ENCODE measurements at places on chromosomes 1 and 21. TPM values are rescaled to one million over a fixed set of nuclear protein-coding genes. Genes with fewer than 3 reads are reported as not detected.

- H3K27me3 ChIP-seq: no peaks in the 10 kb centered on the region
- peak; percentile 55 for DNase-seq
- H3K4me3 ChIP-seq: peak overlapping the region; percentile 94
Observed at GRCh38 chr1:160096274-160097116, 1.9 kb downstream of the IGSF8 start.

DNA sequence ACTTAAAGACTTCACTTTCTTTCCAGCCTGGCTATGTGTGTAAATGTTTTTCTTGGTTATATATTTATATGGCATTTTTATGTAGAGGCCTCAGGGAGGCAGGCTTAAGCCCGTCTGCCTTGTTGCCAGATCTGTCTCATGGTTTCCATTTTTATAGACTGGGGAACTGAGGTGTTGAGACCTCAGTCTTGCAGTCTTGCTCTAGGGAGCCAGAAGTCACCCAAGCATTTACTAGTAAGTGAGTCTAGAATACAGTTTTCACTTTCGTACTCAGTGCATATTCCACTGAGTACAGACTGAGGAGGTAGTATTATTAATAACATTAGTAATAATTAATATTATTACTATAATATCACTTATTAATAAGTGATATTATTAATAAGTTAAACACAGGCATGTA lies 161.4 kb downstream of the UCK2 start:
- H3K4me1 ChIP-seq: no peaks in the 10 kb centered on the region
- H3K36me3 ChIP-seq: no peaks in the 10 kb centered on the region
- no peak for DNase-seq
- H3K27me3 ChIP-seq: peaks cover 3% of the 10 kb centered on the region

DNA sequence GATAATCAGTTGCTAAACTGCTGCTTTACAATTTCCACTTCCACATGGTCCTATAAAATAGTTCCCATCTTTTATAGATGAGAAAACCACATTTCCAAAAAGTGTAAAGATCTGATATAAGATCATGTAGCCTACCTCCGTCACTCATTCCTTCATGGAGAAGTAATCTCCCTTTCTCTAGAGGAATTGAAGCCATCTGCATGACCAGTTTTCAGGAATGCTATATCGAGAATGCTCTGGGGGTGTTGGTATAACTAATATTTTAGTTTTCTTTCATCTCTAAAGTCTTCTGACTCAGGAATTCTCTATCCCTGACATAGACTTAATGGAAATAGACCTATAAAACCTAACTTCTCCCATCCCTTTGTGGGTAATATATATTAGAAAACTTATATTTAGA lies 173.0 kb upstream of the UBE2U start:
- no peaks in the 10 kb centered on the region for H3K36me3 ChIP-seq
- no peak overlapping the region for H3K4me3 ChIP-seq
- no peak overlapping the region for H3K27ac ChIP-seq
- H3K4me1 ChIP-seq: no peaks in the 10 kb centered on the region
- peaks cover 4% of the 10 kb centered on the region for H3K27me3 ChIP-seq

The OR2L5 gene
- not detected for total RNA-seq

- no peak overlapping the region for H3K4me3 ChIP-seq
- H3K36me3 ChIP-seq: peaks cover 1% of the 10 kb centered on the region
- peaks cover 9% of the 10 kb centered on the region for H3K4me1 ChIP-seq
- no peaks in the 10 kb centered on the region for H3K27me3 ChIP-seq
- H3K27ac ChIP-seq: no peak overlapping the region
Observed at GRCh38 chr1:27097484-27097917, 57.4 kb downstream of the SLC9A1 start.

The SLC44A5 gene
- total RNA-seq: not detected

The RGS1 gene
- 12.0 TPM for total RNA-seq

The MCOLN2 gene
- total RNA-seq: 43.5 TPM

GRCh38 chr1:232622378-232622777 lies 7.6 kb downstream of the SIPA1L2 start:
- no peak for DNase-seq
- no peaks in the 10 kb centered on the region for H3K36me3 ChIP-seq
- no peak overlapping the region for H3K27ac ChIP-seq

- peak overlapping the region; percentile 91 for H3K27ac ChIP-seq
- DNase-seq: no peak
- H3K4me1 ChIP-seq: peaks cover 66% of the 10 kb centered on the region
- peak overlapping the region; percentile 76 for H3K4me3 ChIP-seq
- H3K36me3 ChIP-seq: peaks cover 15% of the 10 kb centered on the region
- peaks cover 31% of the 10 kb centered on the region for H3K27me3 ChIP-seq
Observed at GRCh38 chr1:87333692-87334347, 5.1 kb downstream of the LMO4 start.

- no peak overlapping the region for H3K4me3 ChIP-seq
- peaks cover 12% of the 10 kb centered on the region for H3K4me1 ChIP-seq
- DNase-seq: no peak
- H3K27ac ChIP-seq: no peak overlapping the region
Observed at GRCh38 chr1:185291159-185291558, 25.9 kb downstream of the IVNS1ABP start.

The ST6GALNAC3 gene
- total RNA-seq: 1.1 TPM

- H3K36me3 ChIP-seq: no peaks in the 10 kb centered on the region
- no peaks in the 10 kb centered on the region for H3K27me3 ChIP-seq
- H3K4me1 ChIP-seq: no peaks in the 10 kb centered on the region
- H3K27ac ChIP-seq: no peak overlapping the region
- DNase-seq: peak; percentile 32
Observed at GRCh38 chr1:10644307-10645128, 151.9 kb downstream of the CASZ1 start.

DNA sequence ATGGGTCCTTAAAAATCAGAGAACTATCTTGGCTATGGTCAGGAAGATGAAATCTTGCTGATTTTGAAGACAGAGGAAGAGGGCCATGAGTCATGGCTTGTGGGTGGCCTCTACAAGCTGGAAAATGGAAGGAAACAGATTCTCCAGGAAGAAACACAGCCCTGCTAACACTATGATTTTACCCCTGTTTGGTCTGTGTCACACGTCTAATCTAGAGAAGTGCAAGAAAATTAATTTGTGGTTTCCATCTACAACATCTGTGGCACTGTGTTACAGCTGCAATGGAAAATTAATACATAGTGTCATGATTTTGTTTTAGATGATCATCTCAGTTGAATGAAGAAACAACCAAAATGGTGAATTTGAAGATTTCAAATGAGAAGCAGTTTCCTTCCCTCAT lies 288.7 kb upstream of the NRIP1 start:
- H3K27ac ChIP-seq: no peak overlapping the region
- H3K4me1 ChIP-seq: peaks cover 7% of the 10 kb centered on the region
- no peaks in the 10 kb centered on the region for H3K36me3 ChIP-seq
- H3K27me3 ChIP-seq: no peaks in the 10 kb centered on the region

The MKNK1 gene
- total RNA-seq: 31.0 TPM

All from activated CD4-positive, alpha-beta T cell treated with anti-CD3 and anti-CD28 coated beads for 36 hours (primary cell).